ENCODE measurements at places on chromosomes 11 and 22.
A peak's percentile ranks its signal among the peaks of the same experiment; 100 is the strongest.

- peaks cover 7% of the 10 kb centered on the region for H3K36me3 ChIP-seq
- no peak for ATAC-seq
- no peak overlapping the region for H3K27ac ChIP-seq
Measured at GRCh38 chr11:36499315-36499714, 10.8 kb downstream of the TRAF6 start.

DNA sequence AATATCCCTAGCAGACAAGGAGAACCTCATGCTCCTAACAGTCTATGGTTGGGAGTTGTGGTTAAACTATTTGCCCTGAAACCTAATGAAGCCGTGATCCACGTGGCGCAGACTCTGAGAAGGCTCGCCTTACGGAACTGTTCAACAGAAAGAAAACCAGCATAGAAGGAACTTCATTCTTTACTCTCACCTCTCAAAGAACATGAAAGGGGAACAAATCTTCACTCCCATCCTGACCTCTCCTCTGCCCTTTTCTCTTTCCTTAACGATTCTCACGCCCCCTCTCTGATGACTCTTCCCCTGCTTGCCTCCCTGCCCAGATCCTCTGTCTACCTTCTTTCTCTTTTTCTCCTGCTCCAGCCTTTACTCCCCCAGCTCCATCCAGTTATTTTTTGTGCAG is 54.2 kb downstream of the IRAG1 start:
- peaks cover 60% of the 10 kb centered on the region for H3K4me1 ChIP-seq
- H3K36me3 ChIP-seq: no peaks in the 10 kb centered on the region
- H3K27ac ChIP-seq: peak overlapping the region; percentile 85
- no peak for ATAC-seq
- no peaks in the 10 kb centered on the region for H3K27me3 ChIP-seq

DNA sequence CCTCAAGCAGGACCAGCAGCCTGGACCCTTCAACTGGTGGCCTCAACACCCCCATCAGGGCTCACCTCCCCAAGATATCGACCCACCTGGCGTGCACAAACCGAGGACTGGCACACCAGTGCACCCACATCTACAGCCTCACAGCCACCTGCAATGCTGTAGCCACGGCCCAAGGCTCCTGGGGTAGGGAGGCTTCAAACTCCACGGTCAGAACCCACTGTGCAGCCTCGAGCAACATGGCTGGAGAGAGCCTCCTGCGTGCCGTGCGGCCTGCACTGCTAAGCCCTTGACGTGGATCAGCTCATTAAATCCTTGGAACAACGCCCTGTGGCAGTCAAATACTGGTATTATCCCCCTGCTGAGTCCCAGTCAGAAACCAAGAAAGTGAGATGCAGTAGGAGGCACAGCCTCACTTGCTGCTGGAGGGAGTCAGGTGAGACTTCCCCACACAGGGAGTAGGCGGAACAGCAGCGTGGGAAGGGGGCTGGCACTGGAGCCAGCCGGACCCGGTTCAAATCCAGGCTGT is 4.6 kb downstream of the CARD10 start:
- no peak overlapping the region for H3K4me3 ChIP-seq
- H3K27me3 ChIP-seq: peaks cover 67% of the 10 kb centered on the region
- no peak for ATAC-seq
- H3K4me1 ChIP-seq: peaks cover 18% of the 10 kb centered on the region
- H3K27ac ChIP-seq: no peak overlapping the region
- H3K36me3 ChIP-seq: no peaks in the 10 kb centered on the region

- no peaks in the 10 kb centered on the region for H3K36me3 ChIP-seq
- H3K27ac ChIP-seq: no peak overlapping the region
- no peak for ATAC-seq
- H3K4me1 ChIP-seq: peaks cover 11% of the 10 kb centered on the region
Measured at GRCh38 chr11:119352857-119353260, 6.4 kb upstream of the MFRP start.

GRCh38 chr22:20588092-20588842 is 80.9 kb downstream of the MED15 start:
- no peak overlapping the region for H3K4me3 ChIP-seq
- ATAC-seq: no peak
- no peaks in the 10 kb centered on the region for H3K27me3 ChIP-seq
- no peak overlapping the region for H3K27ac ChIP-seq
- H3K36me3 ChIP-seq: peaks cover 42% of the 10 kb centered on the region

GRCh38 chr22:39847477-39847876 is 46.1 kb downstream of the ENTHD1 start:
- H3K27ac ChIP-seq: no peak overlapping the region
- H3K4me3 ChIP-seq: no peak overlapping the region
- no peaks in the 10 kb centered on the region for H3K36me3 ChIP-seq
- ATAC-seq: no peak
- H3K4me1 ChIP-seq: peaks cover 36% of the 10 kb centered on the region
- H3K27me3 ChIP-seq: no peaks in the 10 kb centered on the region

DNA sequence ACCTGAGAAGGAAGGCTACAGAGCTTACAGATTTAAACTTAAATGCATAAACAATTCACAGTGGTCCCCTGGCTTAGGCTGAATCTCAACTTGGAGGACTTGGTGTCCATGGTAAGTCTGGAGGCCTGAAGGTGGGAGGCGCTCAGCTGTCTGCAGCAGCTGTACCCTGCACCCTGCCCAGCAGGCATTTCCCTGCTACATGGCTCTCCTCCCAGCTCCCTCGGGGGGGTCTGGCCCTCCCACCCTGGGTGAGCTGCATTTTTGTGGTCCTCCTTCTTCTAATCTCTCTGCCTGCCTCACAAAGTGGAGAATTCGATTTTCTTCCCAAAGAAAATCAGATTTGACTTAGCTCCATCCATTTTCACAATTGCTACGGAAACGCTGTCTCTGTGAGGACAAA is 273.2 kb downstream of the KIRREL3 start:
- no peak overlapping the region for H3K27ac ChIP-seq
- ATAC-seq: no peak
- H3K4me1 ChIP-seq: no peaks in the 10 kb centered on the region
- no peaks in the 10 kb centered on the region for H3K36me3 ChIP-seq

- H3K4me1 ChIP-seq: peaks cover 4% of the 10 kb centered on the region
- H3K27ac ChIP-seq: no peak overlapping the region
- peaks cover 19% of the 10 kb centered on the region for H3K27me3 ChIP-seq
- ATAC-seq: no peak
- no peak overlapping the region for H3K4me3 ChIP-seq
Measured at GRCh38 chr11:1146365-1146764, 11.4 kb upstream of the MUC5AC start.

DNA sequence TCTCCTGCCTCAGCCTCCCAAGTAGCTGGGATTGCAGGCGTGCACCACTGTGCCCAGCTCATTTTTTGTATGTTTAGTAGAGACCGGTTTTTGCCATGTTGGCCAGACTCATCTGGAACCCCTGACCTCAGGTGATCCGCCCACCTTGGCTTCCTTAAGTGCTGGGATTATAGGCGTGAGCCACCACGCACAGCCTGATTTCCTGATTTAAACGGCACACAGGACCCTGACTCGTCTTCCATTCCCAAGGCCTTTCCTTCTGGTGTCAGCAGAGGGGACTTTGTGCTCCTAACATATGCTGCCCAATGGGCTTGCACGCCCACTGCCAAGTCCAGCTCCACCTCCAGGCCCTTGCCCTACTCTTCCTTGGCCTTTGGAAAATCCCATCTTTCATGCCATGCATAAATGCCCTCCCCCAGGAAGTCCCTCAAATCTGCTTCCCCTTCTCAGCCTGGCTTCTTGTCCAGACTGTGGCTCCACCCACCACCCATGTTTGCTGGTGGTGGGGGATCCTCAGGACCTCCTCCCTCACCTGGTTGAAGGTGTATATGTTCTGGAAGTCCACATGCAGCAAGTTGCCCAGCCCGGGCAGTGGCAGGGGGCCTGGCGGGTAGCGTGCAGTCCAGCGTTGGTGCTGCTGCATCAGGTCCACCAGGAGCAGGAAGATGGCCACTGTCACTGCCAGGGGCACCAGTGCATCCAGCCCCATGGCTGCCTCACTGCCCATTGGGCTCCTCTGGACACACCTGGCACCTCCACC is 23.9 kb upstream of the CYP2D6 start:
- no peaks in the 10 kb centered on the region for H3K4me1 ChIP-seq
- peaks cover 37% of the 10 kb centered on the region for H3K36me3 ChIP-seq
- ATAC-seq: no peak
- no peak overlapping the region for H3K4me3 ChIP-seq
- no peaks in the 10 kb centered on the region for H3K27me3 ChIP-seq
- H3K27ac ChIP-seq: no peak overlapping the region

DNA sequence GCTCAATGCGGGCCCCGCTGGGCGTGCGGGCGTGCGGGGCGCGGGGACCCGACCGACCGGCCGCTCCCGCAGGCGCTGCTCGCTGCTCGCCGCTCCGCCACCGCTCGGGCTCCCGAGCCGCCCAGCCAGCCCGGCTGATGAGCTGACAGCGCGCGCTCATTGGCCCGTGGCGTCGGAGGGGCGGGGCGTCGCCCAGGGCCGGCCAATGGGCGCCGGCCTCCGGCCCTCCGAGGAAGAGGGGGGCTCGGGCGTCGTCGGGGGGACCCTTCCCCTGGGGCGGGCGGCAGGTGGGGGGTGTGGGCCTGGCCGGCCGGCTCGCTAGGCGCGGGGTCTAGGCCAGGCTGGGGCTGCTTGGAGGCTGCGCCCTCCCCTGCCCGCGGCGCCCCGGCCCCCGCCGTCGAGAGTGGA is at the start of gene SCUBE1:
Gene SCUBE1 (minus strand): TSS at position 111 of the 408 bp plus-strand sequence. CDS start 111 bp downstream, outside the sequence.
- no peaks in the 10 kb centered on the region for H3K36me3 ChIP-seq
- H3K27me3 ChIP-seq: peaks cover 75% of the 10 kb centered on the region
- H3K4me1 ChIP-seq: peaks cover 10% of the 10 kb centered on the region
- peak; percentile 11 for ATAC-seq
- H3K27ac ChIP-seq: no peak within 1 kb of the TSS
- no peak within 1 kb of the TSS for H3K4me3 ChIP-seq

DNA sequence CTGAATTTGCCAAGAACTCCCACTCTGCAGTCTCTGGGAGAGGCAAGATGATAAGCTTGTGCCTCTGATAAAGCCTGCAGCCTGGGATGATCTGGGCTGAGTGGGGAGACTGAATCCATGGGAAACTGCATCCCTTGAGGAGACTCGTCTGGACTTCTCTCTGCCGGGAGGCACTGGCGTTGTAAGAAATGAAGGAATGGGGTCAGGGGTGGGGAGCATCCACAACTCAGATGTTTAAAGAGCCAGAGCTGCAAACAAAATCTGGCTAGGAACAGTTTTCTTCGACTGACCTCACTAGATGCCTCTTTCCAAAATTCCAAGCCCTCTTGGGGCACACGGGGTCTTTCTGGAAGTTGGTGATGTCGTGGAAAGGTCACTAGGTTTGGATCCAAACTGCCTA is 64.4 kb downstream of the SPON1 start:
- no peak overlapping the region for H3K4me3 ChIP-seq
- no peaks in the 10 kb centered on the region for H3K36me3 ChIP-seq
- ATAC-seq: no peak
- peaks cover 36% of the 10 kb centered on the region for H3K27me3 ChIP-seq

GRCh38 chr22:50268655-50269113 is 1.5 kb downstream of the MAPK11 start:
- no peaks in the 10 kb centered on the region for H3K36me3 ChIP-seq
- peak overlapping the region; percentile 23 for H3K4me3 ChIP-seq
- peaks cover 42% of the 10 kb centered on the region for H3K4me1 ChIP-seq
- no peaks in the 10 kb centered on the region for H3K27me3 ChIP-seq
- no peak for ATAC-seq

DNA sequence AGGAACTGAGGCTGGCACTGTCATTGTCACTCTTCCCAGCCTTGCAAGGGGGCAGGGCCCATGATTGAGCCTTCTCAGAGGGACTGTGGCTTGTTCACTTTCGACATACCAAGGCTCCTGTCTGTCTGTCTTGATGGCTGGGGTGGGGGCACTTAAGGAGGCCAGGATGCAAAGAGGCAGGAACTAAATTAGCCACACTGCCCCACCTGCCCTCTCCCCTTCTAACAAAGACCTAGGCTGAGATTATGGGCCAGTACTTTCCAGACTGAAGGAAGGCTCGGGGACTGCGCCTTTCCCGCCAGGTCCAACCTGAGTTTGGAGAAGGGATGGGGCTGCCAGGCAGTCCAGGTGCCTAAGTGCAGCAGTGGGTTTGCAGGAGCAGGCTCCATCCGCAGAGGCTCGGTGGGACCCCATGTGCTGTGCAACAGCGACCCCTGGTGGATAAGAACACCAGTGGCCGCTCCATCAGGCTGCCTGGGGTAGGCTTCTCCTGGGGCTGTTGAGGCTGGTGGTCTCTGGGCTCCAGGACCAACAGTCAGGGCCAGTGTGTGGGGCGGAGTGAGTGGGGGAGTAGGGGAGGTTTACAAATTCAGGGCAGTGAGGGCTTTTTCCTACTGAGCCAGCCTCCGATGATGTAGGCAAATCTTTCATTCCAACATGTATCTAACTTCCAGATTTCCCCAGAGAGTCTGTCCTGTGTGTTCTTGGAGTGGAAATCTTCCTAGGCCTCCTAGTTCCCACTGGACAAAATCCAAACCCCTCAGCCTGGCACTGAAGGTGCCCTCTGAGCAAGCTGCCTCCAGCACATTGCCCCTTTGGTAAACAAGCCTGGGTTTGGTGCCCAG is 93.9 kb downstream of the INSC start:
- H3K4me3 ChIP-seq: no peak overlapping the region
- H3K27me3 ChIP-seq: peaks cover 26% of the 10 kb centered on the region
- no peaks in the 10 kb centered on the region for H3K36me3 ChIP-seq
- ATAC-seq: peak; percentile 87

GRCh38 chr11:116457336-116458007 is 315.3 kb downstream of the BUD13 start:
- peaks cover 9% of the 10 kb centered on the region for H3K27me3 ChIP-seq
- ATAC-seq: no peak
- no peak overlapping the region for H3K4me3 ChIP-seq
- H3K4me1 ChIP-seq: peaks cover 4% of the 10 kb centered on the region

- H3K4me3 ChIP-seq: no peak overlapping the region
- peaks cover 84% of the 10 kb centered on the region for H3K27me3 ChIP-seq
- no peaks in the 10 kb centered on the region for H3K36me3 ChIP-seq
Measured at GRCh38 chr22:38839686-38840085, 4.1 kb downstream of the NPTXR start.

- no peak overlapping the region for H3K4me3 ChIP-seq
- no peak overlapping the region for H3K27ac ChIP-seq
- no peaks in the 10 kb centered on the region for H3K4me1 ChIP-seq
- no peaks in the 10 kb centered on the region for H3K36me3 ChIP-seq
- ATAC-seq: no peak
Measured at GRCh38 chr22:47589271-47590250, 827.1 kb downstream of the TBC1D22A start.

DNA sequence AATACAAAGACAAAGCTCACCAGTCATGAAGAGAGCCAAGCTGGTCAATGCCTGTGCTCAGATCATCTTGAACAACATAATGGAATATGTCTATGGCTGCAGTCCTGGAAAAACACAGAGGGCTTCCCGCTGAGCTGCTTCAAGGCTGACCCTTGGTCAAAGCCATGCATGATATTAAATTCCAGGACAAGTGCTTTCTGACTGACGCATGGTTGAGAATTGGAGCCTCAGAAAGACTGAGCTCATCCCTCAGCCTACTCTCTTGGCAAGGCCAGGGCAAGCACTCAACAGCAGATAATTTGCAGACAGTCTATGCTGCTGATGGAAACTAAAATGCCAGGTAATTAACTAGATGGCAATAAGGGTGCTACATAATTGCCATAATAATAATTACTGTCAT is 89.2 kb downstream of the GALNT18 start:
- no peak overlapping the region for H3K27ac ChIP-seq
- H3K27me3 ChIP-seq: peaks cover 8% of the 10 kb centered on the region
- no peak for ATAC-seq
- no peak overlapping the region for H3K4me3 ChIP-seq
- no peaks in the 10 kb centered on the region for H3K4me1 ChIP-seq
- H3K36me3 ChIP-seq: no peaks in the 10 kb centered on the region
